ENCODE measurements at places on chromosomes 1 and 21.

DNA sequence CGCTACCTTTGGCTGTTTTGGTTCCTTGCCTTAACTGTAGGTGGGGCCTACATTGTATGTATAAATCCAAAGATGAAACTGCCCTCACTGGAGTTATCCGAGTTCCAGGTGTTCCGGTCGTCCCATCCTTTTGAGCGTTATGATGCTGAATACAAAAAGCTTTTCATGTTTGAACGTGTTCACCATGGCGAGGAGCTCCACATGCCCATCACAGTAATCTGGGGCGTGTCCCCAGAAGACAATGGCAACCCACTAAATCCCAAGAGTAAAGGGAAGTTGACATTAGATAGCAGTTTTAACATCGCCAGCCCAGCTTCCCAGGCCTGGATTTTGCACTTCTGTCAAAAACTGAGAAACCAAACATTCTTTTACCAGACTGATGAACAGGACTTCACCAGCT lies 139.5 kb downstream of the TLR5 start:
- no peak for DNase-seq

- DNase-seq = no peak
These were observed 11.1 kb downstream of the TENT5C start for GRCh38 chr1:117616967-117617366.

DNA sequence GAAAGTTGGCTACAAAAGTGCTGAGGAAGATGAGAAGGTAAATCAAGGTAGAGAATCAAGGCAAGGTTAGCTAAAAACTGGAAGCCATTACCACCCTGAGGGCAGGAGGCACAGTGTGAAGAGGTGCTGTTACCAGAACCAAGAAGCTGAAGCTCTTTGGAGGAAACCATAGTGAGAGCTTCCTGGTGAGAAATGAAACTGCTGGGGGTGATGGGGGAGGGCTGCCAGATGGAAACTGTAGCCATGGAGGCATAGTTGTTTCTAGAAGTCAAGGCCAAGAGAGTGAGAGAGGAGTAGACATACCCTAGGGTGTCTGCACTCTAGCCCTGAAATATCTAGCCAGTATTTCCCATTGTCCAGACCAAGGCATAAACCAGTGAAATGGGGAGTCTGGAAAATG lies 28.7 kb downstream of the IFI44 start:
- no peak for DNase-seq

DNA sequence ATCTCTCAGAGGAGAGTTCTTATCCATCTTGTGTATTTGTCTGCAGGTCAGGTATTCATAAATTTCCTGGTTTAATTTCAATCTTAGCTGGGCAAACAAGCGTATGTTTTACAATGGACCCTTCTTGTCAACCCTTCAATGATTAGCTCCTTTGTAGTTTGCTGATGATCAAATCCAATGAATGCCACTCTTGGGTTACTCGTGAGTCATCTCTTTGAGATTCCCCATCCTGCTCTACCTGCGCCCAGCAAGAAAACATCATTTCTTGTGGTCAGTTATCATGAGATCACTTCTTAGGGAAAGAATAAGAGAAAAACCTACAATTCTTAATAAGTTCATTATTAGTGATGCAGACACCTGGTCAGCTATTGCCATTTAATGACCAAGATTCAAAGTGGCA lies 572.3 kb upstream of the PKN2 start:
- DNase-seq = no peak

DNA sequence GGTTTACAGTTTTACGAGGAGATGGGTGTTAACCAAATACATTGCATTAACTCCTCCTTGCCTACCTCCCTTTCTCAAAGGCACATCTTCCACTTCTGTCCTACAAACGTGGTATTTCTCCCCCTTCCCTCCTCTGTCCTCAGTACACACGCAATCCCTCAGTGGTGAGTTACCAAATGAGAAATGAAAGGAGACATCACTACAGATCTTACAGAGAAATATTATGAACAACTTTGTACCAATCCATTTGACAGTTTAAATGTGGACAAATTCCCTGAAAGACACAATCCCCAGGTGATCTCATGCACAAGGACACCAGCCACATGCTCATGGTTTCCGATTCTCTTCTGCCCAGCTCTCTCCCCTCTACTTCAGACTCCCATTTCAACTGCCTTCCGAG lies 6.4 kb downstream of the LACTBL1 start:
- no peak for DNase-seq

DNA sequence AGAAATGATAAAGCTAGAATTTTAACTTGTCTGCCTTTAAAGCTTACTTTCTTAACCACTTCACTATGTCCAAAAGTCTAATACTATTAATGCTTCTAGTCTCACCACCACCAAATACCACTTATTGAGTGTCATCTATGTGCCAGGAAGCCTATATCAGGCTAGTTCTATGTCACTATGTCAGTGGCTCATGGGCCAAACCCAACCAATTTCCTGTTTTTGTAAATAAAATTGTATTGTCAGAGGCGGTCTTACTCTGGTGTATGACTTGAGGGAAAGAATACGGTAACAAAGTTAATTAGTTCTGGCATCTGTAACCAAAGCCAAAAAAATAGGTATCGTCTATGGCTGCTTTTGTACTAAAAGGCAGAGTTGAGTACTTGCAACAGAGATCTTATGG lies 14.8 kb downstream of the F5 start:
- DNase-seq = no peak

DNA sequence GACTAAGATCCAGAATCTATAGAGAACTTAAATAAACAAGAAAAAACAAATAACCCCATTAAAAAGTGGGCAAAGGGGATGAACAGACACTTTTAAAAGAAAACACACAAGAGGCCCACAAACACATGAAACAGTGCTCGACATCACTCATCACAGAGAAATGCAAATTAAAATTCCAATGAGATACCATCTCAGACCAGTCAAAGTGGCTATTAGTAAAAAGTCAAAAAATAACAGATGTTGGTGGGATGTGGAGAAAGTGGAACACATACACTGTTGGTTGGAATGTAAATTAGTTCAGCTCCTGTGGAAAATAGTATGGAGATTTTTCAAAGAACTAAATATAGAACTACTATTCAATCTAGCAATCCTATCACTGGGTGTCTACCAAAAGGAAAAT lies 143.1 kb downstream of the IFI44 start:
- no peak for DNase-seq

DNA sequence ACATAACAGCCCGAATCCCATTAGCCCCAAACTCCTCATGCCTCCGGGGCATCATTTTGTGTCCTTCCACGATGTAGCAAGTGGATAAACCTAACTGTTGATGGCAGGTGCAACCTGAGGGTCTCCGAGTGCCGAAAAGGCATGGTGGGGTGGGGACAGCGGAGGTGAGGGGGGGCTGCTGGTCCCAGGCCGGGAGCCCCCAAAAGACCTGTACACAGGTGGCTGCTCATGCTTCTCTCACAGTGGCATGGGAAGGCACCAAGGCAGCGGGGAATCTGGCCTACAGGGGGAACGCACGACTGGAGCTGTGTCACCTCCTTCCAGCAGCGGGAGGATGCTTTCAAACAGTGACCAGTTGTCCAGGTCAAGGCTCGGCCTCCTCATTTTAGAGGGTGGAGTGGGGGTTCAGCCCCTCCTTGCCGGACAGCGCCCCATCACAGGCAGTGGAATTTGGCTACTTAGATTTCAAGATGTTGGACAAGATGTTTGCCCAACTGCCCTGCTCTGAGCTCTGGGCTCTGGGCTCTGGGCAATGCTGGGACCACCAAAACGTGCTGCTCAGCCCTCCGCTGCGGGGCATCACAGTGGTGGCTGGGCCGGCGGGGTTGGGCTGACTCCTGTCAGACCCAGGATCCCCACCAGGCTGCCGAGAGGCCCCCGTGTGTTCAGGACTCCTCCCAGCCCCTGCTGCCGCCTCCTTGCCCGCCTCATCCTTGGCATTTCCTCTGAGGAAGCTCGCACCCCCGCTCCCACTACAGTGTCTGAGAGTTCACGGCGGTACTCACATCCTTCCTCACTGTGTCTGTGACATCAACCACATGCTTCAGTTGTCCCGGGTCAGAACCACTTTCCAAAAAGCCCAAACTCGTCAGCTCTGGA lies 7.6 kb downstream of the DNMT3L start:
- no peak for DNase-seq

DNA sequence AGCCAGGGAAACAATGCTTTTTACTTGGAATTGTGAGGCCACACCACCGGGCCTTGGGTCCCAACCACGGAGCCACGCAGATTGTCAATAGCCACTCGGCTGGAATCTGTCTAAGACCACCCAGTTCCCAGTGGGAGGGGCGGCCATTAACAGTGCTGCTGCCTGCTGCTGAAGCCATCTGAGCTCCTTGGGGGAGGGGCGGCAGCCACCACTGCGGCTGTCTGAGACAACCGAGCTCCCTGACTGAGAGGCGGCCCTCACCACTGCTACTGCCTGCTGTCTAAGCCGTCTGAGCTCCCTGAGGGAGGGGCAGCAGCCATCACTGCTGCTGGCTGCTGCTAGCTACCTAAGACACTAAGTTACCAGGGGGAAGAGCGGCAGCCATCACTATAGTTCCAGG lies 64.3 kb downstream of the DMRTA2 start:
- DNase-seq = no peak

GRCh38 chr21:45440736-45441350 lies 35.9 kb downstream of the COL18A1 start:
- DNase-seq = no peak

DNA sequence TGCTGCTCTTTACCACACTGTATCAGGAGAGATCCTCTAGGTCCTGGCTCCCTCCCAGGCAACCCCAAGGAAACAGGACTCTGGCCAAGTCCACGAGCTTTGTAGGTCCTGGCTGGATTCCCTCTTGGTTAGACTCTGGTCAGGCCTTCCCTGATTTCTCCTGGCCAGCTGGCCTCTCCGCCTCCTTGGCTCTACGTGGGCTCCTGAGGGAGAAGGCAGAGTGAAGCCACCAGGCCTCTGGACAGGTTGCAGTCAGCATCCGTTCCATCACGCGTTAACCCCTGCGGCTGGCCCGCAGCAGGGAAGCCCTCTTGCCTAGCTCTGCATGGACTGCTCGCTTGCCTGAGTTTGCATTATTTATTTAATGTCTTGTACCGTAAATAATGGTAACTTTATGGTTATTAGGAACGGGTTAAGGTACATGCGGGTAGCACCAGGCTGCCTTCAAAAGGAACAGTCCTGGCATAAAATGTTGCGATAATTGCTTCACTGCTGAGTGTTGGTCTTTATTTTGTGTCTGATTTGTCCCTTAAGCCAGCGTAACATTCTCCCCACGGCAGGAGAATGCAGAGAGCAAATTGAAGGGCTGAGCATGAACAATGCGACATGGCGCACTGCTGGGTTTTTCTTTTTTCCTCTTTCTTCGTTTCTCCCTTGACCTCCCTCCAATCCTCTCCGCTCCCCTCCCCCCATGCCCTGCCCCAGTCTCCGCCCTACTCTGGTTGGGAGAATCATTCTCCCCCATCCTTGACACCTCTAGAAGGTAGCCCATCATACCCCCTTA lies 100.3 kb downstream of the RNF220 start:
- no peak for DNase-seq

GRCh38 chr1:201186192-201186591 lies 4.4 kb upstream of the IGFN1 start:
- DNase-seq = no peak

DNA sequence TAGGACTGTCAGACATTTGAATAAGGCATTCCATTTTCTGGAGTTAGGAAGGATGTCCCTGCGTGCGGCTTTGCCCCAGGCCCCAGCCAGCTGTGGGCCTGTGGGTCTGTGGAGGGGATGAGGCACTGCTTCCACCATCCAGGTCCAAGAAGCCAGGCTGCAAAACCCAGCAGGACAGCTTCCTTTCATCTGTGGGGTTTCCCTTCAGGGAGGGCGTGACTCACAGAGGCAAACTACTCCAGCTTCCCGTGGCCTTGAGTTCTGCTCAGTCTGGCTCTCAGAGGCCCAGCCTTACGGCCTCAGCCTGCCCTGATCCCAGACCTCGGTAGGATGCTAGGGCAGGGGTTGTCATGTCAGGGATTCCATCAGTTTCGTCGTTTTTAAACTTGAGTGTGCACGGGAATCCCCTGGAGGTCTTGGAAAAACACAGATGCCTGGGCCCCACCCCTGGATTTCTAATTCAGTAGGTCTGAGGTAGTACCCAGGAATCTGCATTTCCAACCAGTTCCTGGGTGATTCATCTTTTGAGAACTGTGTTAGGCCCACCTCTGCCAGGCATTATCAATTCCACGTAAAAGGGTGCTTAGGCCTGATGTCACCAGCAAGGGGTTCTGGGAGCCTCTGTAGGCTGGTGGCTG lies 32.3 kb upstream of the TENT5C start:
- no peak for DNase-seq

- DNase-seq = no peak
These were observed 1.7 kb upstream of the TMEM240 start for GRCh38 chr1:1541956-1542765.

GRCh38 chr1:209624558-209625549 lies 27.4 kb downstream of the LAMB3 start:
- DNase-seq = no peak

DNA sequence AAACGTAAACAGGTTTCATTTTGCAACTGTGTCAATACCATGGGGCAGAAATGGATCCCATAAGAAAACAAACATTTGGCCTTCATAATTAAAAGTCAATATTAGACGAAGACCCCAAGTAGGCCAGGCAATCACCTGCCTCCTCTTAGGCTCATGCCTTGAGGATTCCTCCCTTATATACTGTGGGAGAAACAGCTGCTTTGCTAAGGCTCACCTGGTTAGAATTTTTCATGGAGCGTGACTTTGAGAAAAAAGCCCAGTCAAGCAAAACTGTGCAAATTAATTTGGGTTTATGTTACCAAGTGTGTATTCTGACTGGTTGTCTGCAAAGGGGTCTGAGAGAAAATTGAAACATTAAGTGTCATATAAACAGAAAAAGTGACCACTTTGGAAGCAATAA lies 605.3 kb upstream of the USP24 start:
- no peak for DNase-seq

- no peak for DNase-seq
These were observed 46.1 kb upstream of the KAZN start for GRCh38 chr1:14552246-14552965.

- DNase-seq = no peak
These were observed 24.1 kb upstream of the RNF187 start for GRCh38 chr1:228463009-228463558.

DNA sequence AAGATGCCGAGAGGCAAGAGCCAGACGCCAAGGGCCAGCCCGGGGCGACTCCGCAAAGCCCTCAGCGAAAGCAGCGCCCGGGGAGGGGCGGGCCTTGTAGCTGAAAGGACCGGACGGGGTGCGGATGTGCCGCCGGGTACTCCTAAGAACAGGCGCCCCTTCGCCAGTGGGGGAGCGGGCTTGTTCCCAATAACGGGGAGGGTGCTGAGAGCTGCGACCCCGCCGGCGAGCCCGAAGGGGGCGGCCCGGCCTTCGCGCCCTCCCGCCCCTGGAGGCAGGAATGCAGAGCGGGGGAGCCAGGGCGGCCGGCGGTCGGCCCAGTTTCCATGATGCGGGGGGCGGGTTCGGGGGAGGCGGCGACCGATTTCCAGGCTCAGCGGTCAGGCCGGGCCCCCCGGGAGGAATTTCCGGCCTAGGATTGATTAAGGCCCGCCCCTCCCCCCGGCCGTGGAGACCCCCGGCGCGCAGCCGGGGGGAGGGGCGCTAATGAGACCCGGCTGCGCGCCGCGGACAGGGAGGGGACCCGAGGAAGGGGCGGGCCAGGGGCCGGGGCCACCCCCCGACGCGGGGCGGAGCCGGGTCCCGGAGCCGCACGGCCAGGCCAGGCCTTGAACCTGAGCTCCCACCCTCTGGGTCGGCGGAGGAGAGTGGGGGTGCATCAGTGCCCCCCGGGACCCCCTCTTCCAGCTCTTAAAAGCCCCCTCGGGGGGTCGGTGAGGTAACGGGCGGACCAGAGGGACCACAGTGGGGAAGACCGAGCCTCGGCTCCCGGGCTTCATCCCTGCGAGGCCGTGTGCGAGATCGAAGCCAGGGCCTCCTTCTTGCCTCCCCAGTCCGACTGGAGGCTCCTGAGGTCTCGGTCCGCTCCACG lies 898 bp upstream of the TMEM200B start:
- DNase-seq = peak; percentile 32

Measured in SK-MEL-5 (cell line).